ENCODE measurements at places on chromosomes 5 and 9. TPM values are rescaled to one million over a fixed set of nuclear protein-coding genes. Genes with fewer than 3 reads are reported as not detected.

The CEP120 gene
- total RNA-seq, result 15.3 TPM

The SPINK9 gene
- total RNA-seq, result not detected

DNA sequence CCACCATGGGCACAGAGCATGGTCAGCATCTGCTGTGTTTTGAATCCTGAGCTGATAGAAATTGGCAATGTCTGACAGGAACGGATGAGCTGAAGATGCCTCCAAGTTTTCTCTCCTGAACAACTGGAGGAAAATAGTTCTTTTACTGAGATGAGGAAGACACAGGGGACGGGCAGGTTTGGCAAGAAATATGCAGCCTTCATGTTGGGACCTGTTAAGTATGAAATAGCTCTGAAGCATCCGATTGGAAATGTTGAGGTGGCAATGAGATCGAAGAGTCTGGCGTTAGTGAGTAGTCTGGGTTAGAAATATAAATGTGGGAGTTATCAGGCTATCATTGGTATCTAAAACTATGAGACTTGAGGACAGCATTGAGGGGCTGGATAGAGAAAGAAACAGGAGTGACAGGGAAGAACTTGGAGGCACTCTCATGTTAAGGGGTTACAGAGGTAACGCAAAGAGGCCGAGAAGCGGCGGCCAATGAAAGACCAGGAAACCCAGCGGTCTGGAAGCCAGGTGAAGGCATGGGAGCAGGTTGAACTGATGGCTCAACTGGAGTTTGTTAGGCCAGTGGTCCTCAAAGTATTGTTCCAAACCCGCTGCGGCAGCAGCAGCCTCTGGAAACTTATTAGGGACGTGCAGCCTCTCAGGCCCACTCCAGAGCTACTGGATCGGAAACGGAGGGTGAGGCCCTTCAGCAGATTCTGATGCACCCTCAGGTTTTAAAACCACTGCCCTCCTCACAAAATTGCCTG is 1.0 kb upstream of the MAMDC2 start:
- no peak for DNase-seq

DNA sequence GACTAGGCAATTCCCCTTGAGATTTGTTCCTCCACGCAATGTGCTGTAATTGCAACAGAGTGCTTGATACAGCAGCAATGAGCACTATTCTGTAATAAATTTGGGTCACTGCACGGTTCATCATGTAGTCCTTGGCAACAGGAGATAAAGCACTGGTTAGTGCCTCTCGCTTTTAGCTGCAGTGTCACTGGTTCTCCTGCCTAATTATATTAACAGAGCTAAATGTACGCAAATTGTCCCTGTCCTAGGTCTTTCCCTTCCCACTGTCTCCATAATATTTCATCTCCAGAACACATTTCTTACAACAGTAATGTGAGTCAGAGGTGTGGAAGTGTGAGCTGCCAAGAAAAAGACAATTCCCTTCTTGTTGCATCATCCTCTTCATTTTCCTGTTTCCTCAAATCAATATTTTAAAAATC is 553.1 kb downstream of the ZNF608 start:
- DNase-seq, result no peak

The PCDHA9 gene
- total RNA-seq, result 2.0 TPM

DNA sequence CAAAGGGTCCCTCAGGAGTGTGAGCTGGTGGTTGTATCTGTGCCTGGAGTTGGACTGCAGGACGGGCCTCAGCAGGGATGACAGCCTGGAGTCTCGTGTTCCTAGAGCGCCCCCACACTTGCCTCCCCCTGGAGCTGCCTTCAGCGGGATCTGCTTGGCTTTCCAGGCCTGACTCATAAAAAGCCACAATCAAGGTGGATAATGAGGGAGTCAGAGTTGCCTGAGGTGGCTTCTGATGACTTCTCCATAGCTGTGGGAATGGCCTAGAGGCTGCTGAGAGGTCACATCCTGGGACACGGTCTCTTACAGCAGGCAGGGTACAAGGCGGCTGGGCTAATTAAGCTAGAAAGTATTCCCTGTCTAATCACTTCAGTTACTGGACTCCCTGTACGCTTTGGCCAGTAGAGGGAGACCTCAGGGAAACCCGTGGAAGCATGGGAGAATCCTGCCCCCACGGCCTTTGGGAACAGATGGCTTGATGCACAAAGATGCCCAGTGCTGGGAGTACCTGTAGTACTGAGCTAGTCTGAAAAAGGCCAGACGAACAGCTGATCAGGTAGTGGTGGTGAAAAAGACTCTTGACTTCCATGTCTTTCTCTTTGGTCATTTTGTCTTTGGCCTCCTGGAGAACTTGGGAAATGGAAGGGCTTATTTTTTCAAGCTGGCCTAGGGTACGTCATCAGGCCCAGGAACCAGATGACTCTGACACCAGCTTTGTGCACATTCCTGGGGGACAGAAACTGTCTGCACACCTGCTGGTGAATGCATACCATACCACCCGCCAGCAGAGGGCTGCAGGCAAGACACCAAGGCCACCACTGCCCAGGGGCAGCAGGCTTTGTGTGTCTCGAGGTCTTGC is 16.1 kb upstream of the FRRS1L start:
- no peak for DNase-seq

The STPG3 gene
- not detected for total RNA-seq

The MZB1 gene
- not detected for total RNA-seq
